ENCODE measurements at places on chromosomes 6 and 20.

- peak; percentile 25 for DNase-seq
Measured at GRCh38 chr6:64330694-64331307, 695.2 kb downstream of the PHF3 start.

GRCh38 chr6:44533421-44533820 is 145.9 kb downstream of the CDC5L start:
- DNase-seq, result no peak

DNA sequence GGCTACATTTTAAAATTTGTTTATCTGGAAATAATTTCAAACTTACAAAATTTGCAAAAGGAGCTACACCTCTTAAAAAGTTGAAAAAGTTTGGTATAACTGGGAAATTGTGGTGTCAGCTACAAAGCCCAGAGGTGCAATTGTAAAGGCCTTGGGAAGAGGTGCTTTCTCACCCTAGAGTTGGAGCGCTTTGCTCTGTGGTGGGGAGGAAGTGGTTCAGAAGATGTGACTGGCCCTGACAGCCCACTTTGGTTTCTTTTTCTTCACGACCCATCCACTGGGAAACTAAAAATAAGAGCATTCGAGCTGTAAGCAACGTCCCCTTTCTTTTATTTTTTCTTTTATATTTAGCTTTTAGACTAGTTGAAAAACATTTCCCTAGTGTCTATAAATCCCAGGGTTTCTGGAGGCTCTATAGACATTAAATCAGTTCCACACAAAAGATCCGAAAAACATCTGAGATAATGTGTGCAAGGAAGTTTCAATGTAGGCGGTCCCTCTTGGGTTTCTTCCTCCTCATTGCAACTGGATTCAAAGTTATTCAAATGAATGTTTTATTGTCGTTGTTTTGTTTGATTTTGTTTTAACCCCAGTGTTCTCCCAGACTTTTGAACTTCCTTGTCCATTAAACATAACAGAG is 397.8 kb downstream of the KIF16B start:
- no peak for DNase-seq

- DNase-seq, result no peak
Measured at GRCh38 chr20:52814371-52814770, 157.8 kb upstream of the TSHZ2 start.

All from NCI-H1092 (cell line).